H9 (cell line): ENCODE measurements at places on chromosomes 16 and 17.

- no peak for DNase-seq
Measured at GRCh38 chr16:47377154-47377553, 83.7 kb downstream of the ITFG1 start.

DNA sequence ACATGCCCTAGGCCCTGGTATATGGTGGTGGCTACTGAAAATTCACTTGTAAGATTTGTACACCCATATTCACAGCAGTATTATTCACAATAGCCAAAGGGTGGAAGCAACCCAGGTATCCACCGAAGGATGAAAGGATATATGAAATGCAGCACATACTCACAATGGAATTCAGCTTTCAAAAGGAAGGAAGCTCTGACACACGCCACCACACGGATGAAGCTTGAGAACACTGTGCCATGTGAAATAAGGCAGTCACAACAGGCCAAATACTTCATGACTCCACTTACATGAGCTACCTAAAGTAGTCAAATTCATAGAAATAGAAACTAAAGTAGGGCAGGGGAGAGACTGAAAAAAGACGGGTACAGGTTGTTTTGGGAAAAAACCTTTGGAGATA, 2.9 kb downstream of the XPO6 start:
- no peak for DNase-seq

DNA sequence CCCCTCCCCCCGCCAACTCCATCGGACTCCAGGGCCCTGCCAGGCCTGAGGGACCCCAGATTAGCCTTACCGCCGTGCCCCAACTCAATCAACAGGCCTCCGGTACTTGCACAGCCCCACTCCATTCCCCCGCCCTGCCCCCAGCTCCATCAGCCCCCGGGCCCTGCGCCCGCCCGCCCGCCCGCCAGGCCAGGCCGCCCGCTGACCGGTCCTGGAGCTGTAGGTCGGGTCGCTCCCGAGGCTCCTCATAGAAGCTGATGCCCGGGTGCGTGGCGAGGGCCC, 308 bp downstream of the GTF3C1 start:
- no peak for DNase-seq

DNA sequence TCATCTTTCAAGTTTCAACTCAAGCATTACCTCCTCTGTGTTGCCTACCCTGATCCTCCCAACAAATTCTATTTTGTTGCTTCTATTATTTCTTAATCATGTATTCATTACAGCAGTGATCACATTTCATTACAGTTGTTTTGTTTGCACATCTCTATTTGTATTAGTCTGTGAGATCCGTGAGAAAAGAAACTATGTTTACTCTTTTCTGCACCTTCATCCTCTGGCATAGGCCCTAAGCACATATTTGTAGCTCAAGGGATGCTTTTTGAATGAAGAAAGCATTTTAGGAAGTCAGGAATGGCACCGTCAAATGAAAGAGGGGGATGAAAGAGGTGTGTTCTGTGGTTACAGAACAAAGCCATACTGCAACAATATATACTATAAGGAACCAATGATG, 110.5 kb downstream of the SHISA6 start:
- no peak for DNase-seq

DNA sequence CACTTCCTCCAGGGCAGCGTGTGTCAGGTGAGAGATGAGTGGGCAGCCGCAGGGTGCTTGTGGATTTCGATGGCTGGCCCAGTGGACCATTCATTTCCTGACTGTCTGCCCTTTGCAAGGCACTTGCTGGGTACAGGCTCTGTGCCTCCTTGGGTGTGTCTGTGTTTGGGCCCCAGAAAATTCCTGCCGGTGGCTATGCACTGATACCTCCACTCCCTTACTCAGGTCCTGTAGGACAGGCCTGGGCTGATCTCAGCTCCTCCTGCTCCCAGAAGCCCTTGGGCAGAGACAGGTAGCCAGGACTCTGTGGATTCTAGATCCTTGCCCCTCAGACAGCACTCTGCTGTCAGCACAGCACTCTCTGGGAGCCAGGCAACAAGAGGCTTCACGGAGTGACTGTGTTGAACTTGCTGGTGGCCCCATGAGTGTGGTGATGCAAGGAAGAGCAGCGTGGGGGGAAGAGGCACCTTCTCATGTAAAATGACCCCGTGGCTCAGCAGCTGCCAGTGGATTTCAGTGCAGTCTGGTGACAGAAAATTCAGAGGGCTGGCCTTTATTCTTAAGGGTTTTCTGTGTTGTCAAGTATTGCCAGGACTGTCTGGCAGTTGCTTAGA, 29.0 kb downstream of the PGS1 start:
- DNase-seq: no peak

DNA sequence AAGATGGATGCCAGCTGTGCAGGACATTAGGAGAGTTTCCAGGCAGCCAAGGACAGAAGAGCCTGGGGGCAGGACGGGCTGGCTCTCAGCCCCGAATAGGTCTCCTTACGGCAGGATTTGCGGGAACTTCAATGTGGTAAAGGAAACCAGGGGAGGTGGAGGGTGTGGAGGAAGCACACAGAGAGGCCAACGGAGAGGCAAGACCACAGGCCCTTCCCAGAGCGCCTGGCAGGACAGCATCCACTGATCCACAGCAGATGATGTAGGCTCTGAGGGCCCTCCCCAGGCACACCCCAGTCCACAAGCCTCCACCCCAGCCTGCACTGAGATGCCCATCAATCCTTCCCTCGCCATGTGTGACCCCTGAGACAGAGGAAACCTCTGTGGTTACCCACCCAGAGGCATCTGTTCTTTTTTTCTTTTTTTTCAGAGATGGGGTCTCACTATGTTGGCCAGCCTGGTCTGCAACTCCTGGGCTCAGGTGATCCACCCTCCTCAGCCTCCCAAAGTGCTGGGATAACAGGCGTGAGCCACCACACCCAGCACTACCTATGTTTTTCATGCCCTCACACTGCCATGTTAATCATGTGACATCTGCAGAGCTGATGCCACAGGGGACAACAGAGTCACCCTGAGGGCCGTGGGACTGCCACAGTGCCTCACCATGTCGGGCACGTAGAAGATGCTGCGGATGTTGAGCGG, 19.3 kb downstream of the DNASE1 start:
- no peak for DNase-seq

GRCh38 chr17:35743626-35744328, 9.3 kb downstream of the GAS2L2 start:
- DNase-seq: peak; percentile 75

DNA sequence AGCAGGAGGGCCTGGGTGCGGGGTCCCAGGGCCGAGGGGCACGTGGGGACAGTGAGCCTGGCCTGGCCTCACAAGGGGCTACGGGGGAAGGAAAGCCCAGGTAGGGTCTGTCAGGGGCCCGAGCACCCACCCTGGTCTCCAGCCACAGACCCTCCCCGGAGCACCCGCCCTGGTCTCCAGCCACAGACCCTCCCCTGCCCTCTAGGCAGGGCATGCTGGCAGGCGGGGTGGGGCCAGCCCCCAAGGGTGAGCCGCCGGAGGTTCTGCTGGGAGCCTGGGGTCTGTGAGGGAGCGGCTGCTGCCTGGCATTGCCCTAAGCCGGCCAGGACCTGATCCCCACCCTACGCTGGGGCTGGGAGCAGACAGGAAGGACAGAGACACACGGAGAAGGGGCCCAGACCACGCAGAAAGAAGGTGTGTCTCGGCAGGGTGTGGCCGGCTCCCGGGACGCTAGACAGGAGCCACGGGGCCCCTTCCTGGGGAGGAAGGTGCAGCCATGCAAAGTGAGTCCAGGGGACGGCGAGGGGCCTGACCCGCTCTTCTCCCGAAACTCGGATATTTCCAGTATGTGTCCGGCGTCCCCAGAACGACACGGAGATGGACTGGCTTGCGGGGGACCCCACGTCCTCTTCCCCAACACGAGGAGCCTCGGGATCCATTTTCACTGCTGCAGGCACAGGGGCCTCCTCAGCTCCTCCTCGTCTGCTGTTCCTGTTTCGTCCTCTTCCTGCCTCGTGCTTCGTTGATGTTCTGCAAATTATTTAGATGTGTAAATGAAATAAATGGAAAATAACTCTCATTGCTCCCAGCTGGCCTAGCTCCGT, 15.5 kb downstream of the UTS2R start:
- DNase-seq: no peak

DNA sequence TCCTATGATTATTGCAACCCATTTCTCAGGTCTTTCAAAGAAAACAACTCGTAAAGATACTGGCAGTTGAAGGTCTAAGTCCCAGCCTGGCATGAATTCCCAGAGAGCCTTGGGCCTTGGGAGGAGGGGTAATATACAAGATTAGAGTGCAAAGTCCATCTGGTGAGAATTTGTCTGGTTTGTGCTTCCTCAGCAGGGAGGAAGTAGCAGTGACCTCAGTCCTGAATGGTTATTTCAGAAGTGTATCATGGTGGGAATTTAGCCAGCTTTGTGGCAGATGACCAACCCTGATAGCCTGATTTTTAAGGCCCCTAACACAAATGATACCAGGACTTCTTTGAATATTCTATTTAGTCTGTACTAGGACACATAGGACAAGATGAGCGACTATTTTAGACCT, 151.2 kb upstream of the TBX2 start:
- no peak for DNase-seq
